ENCODE measurements at places on chromosomes 7 and 10. TPM values are rescaled to one million over a fixed set of nuclear protein-coding genes. Genes with fewer than 3 reads are reported as not detected.

GRCh38 chr10:73771722-73772280, 10.0 kb upstream of the CHCHD1 start:
- no peak for DNase-seq

- DNase-seq, result no peak
Observed at GRCh38 chr10:119049777-119050176, 20.3 kb downstream of the NANOS1 start.

DNA sequence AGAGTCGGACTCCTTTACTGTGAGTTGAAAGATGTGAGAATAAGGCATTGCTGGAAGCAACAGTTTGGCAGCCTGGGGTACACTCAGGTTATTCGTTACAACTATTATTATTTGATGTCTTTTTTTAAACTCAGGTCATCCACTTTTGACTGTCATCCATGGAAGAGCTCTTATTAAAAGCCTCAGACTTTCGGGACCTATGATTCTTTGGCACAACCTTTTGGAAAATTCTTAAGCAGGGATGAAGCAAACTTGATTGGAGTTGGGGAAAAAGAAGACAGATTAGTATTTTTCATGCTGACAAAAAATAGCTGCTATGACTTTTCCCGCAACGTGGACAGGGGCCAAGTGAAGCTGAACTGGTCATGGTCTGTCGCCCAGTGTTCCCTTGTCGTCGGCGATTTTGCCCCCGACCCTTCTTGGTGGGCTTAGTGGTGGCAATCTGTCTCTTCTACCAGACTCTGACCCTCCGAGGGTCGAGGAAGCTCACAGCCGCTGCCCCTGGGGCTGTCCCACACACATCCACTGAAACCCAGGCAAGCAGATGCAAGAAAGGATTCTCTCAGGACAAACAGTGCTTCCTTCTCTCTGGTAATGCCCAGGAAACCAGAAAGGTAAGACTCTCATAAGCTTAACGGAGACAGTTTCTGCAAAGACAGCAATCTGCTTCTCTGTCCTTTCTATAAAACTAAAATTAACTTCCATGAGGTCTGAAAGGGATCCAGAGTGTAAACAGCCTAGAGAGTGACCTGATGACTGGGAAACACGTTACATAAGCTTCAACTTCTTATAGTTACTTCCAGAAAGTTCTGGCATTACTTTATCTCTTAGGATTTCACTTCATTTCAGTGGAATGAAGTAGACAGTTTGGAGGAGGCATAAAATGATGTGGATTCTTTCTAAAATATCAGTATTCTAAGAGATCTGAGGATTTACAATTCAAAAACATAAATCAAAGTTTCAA, 1.0 kb downstream of the CPED1 start:
- DNase-seq, result peak; percentile 16

SLC39A12 gene
- total RNA-seq, result not detected

ZNF239 gene
- total RNA-seq, result 7.6 TPM
